ENCODE measurements at places on chromosomes 11 and 22.
A peak's percentile ranks its signal among the peaks of the same experiment; 100 is the strongest.

- no peak overlapping the region for H3K4me3 ChIP-seq
- H3K36me3 ChIP-seq = no peaks in the 10 kb centered on the region
- H3K27ac ChIP-seq = no peak overlapping the region
- H3K4me1 ChIP-seq = no peaks in the 10 kb centered on the region
Measured at GRCh38 chr11:2612884-2613571, 86.8 kb downstream of the KCNQ1OT1 start.

- H3K4me3 ChIP-seq = no peak overlapping the region
- H3K4me1 ChIP-seq = no peaks in the 10 kb centered on the region
- no peaks in the 10 kb centered on the region for H3K36me3 ChIP-seq
- no peak for DNase-seq
- no peaks in the 10 kb centered on the region for H3K27me3 ChIP-seq
- no peak overlapping the region for H3K27ac ChIP-seq
Measured at GRCh38 chr11:34478845-34479663, 34.5 kb downstream of the ELF5 start.

GRCh38 chr11:134032501-134033091 is 36.3 kb upstream of the JAM3 start:
- DNase-seq = no peak
- H3K27me3 ChIP-seq = peaks cover 21% of the 10 kb centered on the region
- no peak overlapping the region for H3K27ac ChIP-seq
- H3K4me3 ChIP-seq = no peak overlapping the region

DNA sequence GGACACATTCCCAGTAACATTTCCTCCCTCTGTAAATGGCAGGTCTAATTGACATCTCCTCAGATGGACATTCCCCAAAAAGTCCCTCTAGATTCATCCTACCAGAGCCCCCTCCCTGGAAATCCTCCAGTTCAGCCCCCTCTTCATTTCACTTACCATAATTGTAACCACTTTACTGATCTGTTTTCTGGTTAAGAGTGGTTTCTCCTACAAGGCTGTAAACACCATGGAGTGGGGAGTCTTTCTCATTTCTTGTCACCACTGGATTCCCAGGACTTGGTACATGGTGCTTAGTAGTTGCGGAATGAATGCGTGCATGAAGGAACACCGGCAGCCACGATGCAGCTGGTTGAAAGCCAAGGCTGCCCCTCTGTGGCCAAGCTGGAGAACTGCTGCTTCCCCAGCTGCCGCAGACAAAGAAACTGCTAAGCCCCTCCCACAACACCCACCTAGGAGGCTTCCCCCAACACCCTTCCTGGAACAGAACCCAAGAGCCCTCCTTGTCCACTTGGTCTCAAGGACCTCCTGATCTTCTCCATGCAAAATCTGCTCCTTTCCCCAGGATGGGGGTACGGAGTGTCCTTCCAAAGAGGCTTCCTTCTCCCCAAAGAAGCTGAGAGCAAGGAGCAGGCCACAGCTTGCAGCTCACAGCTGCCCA is 18.6 kb upstream of the SCARF2 start:
- no peaks in the 10 kb centered on the region for H3K36me3 ChIP-seq
- peak; percentile 91 for DNase-seq
- no peaks in the 10 kb centered on the region for H3K27me3 ChIP-seq
- H3K4me3 ChIP-seq = no peak overlapping the region
- no peaks in the 10 kb centered on the region for H3K4me1 ChIP-seq

GRCh38 chr11:4699697-4700435 is 2.2 kb upstream of the OR51E2 start:
- H3K4me3 ChIP-seq = no peak overlapping the region
- H3K27me3 ChIP-seq = no peaks in the 10 kb centered on the region

DNA sequence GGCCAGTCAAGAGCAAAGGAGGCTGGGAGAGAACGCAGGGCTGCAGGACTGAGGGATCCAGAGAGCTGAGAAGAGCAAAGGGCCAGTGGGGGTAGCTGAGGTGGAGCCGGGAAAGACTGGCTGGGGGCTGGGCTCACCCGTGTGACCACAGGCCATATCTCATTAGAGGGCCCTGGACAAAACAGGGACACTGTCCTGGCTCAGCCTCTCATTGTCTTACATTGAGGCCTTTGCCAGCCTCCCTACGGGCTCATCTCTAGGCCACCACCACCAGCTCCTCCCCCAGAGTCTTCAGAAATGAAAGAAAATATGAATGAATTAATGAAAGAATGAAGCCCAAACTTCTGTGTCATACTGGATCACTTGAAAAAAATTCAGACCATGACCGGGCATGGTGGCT is 9.2 kb downstream of the RAB36 start:
- H3K36me3 ChIP-seq = no peaks in the 10 kb centered on the region
- H3K27ac ChIP-seq = no peak overlapping the region

DNA sequence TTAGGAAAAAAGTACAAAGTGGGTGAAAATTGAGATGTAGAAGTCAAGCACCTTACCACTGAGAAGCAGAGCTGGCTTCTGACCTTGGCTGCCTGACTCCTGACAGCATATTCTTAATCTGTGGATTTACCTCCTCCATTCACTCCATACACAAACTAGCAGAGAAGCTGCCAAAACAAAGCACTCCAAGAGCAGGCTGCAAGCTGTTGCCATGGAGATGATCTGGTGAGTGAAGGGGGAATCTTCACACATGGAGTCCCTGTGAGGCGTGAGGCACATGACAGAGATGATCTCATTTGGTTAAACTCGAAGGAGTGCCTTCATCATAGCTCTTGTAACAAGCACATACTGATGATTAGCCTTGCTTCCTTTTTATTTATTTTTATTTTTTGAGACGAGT is 16.1 kb downstream of the COMMD9 start:
- DNase-seq = no peak
- no peak overlapping the region for H3K4me3 ChIP-seq
- H3K27me3 ChIP-seq = no peaks in the 10 kb centered on the region

- no peaks in the 10 kb centered on the region for H3K4me1 ChIP-seq
- H3K4me3 ChIP-seq = no peak overlapping the region
- H3K36me3 ChIP-seq = no peaks in the 10 kb centered on the region
- H3K27ac ChIP-seq = no peak overlapping the region
- H3K27me3 ChIP-seq = no peaks in the 10 kb centered on the region
- no peak for DNase-seq
Measured at GRCh38 chr11:5011254-5011653, 16.6 kb downstream of the OR51L1 start.
